ENCODE measurements at places on chromosomes 12 and 14.
A peak's percentile ranks its signal among the peaks of the same experiment; 100 is the strongest.

- DNase-seq: no peak
Observed at GRCh38 chr14:76779221-76780057, 18.2 kb downstream of the VASH1 start.

DNA sequence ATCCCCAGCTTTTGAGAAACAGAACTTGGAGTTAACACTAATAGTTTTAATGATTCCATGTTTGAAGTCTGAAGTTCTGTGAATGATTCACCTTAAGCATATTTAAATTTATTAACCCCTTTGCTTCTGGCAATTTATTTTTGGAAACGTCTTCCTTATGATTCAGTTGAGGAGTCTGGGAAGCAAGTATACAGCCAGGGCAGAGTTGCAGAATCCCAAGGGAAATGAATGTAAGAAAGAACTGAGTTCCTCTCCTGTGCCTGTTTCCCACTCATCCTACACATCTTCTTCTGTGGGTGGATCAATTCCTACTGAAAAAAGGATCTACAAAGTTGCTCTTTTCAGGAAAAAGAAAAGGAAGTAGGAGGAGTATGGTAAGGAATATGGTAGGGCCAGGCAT, 108.2 kb upstream of the CCDC91 start:
- no peak for DNase-seq

DNA sequence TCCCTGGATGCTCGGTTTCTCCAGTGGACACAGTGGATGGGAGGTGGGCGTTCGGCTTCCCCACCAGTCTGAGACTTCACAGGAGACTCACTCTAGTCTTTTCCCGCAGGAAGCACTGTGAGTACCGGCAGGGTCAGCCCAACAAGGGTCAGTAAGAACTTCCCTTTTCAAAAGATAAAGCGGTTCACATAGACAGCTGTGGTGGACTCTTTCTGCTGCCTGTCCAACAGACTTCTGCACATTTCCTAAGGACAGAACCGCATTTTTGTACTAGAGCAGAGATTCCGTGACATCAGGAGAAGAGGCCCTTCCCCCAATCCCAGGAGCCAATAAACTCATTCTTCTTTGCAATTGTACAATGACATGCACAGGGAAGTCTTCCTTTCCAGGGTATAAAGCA, 10.4 kb downstream of the LTBR start:
- no peak for DNase-seq

DNA sequence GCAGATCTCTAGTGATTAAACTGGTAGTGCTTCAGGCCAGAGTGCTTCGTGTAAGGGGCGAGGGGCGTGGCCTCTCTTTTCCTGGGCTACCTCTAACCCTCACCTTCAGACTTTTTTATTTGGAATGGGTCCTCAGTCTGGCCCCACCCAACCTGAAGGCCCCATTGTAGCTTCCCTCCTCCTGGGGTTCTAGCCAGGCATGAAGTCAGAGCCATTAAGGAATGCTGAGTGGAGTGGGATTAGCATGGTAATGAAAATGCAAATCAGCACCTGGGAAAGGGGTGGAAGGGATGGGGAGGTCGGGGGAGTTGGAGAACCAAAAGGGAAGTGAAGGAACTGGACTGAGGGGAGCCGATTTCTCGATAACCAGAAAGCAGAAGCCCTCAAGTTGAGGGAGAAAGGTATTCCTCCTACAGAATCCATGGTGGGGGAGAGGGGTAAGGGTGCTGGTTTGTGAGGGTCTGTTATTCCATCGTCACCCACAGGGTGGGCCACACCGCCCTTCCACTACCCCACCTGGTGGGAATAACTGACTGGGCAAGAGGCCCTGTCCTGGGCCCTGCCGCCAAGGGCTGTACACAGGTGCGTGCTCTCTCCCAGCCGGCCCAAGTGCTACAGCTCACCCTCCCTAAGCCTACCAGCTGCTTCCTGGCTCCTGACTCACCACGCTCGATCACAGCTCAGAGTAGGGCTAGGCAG, 14.1 kb downstream of the ZFHX2 start:
- DNase-seq: no peak

DNA sequence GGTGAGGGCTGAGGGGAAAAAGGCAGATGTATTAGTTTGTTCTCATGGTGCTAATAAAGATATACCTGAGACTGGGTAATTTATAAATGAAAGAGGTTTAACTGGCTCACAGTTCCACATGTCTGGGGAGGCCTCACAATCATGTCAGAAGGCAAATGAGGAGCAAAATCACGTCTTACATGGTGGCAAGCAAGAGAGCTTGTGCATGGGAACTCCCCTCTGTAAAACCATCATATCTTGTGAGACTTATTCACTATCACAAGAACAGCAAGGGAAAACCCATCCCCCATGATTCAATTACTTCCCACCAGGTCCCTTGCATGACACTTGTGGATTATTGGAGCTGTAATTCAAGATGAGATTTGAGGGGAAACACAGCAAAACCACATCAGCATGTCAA, 1220.9 kb downstream of the GALC start:
- DNase-seq: no peak

DNA sequence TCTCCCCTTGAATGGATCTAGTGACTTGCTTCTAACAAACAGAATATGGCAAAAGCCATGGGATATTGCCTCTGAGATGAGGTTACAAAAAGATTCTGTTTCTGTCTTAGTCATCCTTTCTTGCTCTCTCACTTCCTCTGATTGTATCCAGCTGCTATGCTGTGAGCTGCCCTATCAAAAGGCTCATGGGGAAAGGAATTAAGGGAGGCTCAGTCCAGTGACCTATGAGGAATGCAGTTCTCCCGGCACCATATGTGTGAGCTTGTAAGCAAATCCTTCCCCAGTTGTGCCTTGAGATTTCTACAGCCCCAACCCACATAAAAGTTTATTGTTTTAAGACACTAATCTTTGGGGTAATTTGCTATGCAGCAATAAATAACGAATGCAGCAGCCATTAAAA, 183.1 kb downstream of the KLHL28 start:
- DNase-seq: peak; percentile 23

DNA sequence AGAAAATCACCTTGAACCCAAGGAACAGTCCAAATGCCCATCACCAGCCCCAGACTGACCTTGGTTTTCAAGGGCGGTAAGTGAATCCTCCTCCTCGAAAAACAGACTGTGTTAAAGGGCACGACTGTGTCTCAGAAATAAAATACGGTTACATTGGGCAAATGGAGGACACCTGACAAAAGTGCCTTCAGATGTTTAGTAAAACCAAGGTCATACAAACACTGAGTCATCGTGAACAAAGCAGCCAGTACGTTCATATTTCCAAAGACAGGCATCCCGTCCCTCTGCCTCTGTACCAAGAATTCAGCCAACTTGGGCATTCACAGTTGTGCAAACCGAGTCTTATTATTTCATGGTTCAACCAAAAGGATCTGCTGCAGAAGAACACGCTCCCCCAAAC, 25.9 kb downstream of the FOXN3 start:
- no peak for DNase-seq

GRCh38 chr12:19397534-19397933, 41.8 kb upstream of the AEBP2 start:
- DNase-seq: no peak

- no peak for DNase-seq
Observed at GRCh38 chr12:51837286-51837685, 11.2 kb downstream of the FIGNL2 start.

DNA sequence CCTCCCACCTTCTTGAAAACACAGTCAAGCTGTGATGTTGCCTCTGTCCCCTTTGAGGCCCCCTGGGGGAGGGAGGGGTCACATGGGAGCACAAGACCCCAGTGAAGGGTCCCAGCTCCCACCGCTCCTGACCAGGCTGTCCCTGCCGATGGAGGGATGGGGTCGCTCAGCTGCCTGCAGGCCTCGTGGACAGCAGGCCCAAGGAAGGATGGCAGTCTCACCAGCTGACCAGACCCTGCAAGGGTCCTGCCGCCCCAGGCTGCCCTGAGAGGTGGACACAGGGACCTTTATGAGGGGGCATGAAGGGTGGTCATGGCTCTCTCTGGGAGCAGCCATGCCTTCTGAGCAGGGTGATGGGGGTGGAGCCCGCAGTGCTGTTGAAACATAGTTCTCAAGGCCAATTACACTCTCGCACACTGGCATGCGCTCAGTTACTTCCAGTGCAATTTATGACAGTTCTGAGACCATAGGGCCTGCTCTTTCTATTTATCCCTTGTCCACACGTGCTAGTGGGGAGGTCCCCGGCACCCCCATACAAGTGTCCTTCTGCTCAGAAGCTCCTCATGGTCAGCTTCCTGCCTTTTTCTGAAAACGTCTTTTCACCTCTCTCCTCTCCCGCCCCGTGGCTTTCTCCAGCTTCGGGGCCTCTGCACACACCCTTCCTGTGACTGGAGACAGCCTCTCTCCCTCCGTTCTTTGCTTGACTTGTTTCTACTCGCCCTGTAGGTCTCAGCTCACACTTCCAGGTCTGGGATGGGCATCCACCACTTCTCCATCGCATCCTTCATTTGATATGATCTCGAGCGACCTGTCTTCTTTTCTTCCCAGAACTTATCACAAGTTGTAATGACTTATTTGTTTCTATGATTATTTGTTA, 313.1 kb downstream of the ADGRD1 start:
- DNase-seq: no peak
